CD4-positive, alpha-beta T cell treated with Interleukin-17A for 4 hours (primary cell): ENCODE measurements at places on chromosomes 11 and 22.

DNA sequence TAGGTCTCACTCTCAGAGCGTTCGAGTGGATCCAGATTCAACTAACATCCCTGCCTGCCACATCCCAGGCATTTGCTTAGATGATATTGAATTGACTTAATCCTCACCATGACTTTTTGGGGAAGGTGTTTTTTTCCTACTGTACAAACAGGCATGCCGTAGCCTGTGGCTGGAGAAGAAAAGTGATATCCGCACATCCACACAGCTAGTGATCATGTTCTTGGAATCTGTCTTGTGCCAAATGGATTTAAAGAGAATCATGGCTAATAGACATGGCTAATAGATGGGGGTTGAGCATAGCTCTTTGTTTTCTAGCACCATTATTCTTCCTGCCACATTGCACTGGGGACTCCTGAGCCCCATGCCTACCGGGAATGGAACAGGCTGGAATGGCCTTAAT, 82.1 kb upstream of the THY1 start:
- DNase-seq = no peak

DNA sequence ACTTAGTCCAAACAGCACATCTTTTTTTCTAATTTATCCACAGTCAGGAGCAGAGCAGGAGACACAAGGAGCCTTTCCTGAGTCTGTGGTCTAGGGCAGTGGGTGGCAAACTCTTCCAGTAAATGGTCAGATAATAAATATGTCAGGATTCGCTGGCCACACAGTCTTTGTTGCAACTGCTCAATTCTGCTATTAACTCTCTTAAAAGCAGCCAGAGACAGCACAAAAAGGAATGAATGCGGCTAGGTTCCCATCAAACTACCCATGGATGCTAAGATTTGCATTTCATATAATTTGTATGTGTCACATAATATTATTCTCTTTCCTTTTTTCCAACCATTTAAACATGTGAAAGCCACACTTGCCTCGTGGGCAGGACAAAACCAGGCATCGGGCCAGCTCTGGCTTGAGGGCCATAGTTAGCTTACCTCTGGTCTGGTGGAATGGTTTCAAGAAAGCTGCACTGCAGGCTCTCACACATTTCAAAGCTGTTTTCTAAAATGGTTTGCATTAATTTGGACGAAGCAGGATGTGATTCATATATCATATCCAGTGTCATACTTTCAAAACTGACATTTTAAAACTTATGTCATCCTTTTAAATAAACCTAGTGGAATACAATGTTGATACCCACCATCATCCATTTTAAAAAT, 64.7 kb upstream of the CD5 start:
- peak; percentile 21 for DNase-seq

DNA sequence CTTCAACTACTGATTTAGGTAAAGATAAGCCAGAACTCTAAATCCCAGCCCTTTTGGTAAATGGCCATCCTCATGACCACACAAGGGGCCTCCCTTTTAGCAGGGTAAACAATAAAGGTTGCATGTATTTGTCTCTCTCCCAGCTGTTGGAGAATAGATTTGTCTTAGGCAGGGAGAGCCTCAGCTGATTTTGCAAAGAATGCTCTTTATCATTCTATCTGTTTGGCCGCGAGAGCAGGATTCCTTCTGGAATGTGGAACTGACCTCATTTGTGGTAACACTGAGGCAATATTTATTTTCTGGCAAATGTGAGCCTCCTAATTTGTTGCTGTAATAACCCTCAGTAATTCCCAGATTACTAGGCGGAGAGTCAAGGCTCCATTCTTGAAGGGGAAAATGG, 15.3 kb downstream of the PTS start:
- DNase-seq = no peak

DNA sequence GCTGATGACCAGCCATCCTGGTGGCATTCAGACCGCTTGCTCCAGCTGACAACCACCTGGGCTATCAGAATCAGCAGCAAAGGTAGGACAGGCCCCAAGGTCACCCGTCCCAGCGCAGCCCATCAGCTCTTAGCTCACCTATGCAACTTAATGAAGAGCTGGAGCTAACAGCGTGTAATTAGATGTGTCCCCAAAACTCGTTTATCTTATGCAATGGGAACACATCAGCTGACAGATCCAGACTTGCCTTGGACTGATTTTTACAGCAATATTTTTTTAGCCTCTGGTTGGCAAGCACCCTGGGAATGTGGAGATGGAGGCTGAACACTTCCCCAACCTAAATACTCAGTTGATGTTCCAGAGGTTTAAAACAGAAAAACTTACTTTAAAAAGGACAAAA, 76.0 kb downstream of the PACSIN2 start:
- DNase-seq = no peak

- no peak for DNase-seq
Measured at GRCh38 chr22:24465566-24465965, 29.6 kb upstream of the UPB1 start.

- DNase-seq = no peak
Measured at GRCh38 chr11:10623797-10624761, 55.6 kb upstream of the LYVE1 start.

- peak; percentile 33 for DNase-seq
Measured at GRCh38 chr11:65060913-65061408, 2.6 kb upstream of the NAALADL1 start.
